GM12891 (cell line): ENCODE measurements at places on chromosomes 6 and 20.

GRCh38 chr20:34017610-34018009 is 23.9 kb downstream of the RALY start:
- no peak for DNase-seq

DNA sequence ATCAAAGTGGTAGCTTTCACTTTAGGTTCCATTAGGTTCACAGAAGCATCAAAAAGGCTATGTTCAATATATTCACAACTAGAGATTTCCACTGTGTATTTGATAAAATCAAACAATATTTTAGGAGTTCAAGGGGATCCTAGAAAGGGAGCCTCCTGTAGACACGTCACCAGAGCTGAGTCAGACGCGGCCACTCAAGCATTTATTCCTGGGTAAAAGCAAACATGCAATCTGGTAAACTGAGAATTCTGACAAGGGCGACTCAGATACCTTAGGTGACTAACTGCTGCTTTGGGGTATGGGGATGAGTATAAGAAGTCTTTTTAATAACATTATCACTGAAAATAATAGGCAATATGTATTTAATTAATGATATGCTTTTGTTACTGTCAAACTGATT is 118.7 kb upstream of the HMGN3 start:
- DNase-seq: no peak

DNA sequence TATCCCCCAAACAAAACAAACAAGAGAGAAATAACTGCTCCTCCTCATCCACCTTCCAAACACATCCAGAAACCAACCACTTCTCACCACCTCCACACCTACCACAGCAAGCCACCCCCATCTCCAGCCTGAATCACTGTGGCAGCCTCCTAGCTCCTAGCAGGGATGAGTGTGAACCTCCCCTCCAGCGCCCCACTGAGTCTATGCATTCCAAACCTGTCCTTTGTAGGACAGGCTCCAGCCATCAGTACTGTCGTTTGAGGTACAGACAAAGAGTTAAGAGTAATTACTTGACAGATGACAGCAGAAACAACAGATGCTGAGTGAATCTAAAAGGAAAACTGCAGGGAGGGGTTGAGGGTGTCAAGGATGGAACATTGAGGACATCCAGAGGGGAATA is 2.4 kb downstream of the METTL24 start:
- no peak for DNase-seq

DNA sequence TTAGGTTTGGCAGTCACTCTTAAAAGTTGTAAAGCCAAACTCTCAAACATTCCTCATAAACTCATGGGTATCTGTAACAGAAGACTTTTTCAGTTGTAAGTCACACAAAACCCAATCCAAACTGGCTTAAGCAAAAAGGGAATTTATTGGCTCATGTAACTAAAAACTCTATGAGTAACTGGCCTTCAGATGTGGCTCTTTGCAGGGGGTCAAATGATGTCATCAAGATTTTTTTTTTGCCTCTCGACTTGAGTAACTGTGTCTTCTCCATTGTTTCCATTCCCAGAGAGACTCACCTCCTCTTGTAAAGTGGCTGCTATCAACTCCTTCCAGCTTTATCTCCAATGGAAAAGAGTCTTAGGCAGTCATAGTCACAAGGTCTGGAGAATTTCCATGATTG is 645.0 kb downstream of the DHX35 start:
- DNase-seq: no peak

- DNase-seq: no peak
These were observed 83.3 kb upstream of the ZNF217 start for GRCh38 chr20:53676987-53677386.
